ENCODE measurements at places on chromosomes 7 and 10.

- no peak for DNase-seq
Observed at GRCh38 chr10:109882251-109883057, 40.9 kb downstream of the XPNPEP1 start.

DNA sequence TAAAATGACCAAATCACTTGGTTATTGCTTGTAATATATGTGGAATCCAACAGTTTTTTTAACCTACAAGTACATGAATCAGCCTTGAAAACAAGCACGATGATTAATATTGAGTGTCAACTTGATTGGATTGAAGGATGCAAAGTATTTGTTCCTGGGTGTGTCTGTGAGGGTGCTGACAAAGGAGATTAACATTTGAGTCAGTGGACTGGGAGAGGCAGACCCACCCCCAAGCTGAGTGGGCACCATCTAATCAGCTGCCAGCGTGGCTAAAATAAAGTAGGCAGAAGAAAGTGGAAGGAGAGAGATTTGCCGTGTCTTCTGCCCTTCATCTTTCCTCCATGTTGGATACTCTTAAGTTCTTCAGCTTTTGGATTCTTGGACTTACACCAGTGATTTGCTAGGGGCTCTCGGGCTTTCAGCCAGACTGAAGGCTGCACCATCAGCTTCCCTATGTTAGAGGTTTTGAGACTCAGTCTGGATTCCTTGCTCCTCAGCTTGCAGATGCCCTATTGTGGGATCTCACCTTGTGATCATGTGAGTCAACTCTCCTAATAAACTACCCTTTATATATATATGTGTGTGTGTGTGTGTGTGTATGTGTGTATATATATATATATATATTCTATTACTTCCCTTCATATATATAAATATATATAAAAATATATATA, 118.4 kb upstream of the WDR11 start:
- peak; percentile 45 for DNase-seq

GRCh38 chr7:34064519-34065158, 159.3 kb downstream of the BMPER start:
- no peak for DNase-seq

- DNase-seq = no peak
Observed at GRCh38 chr7:148299350-148300276, 291.0 kb upstream of the C7orf33 start.

Data from foreskin keratinocyte (primary cell).